ENCODE measurements at places on chromosomes 12 and 14.

GRCh38 chr12:89695100-89695499 lies 13.5 kb downstream of the ATP2B1 start:
- no peak for DNase-seq

DNA sequence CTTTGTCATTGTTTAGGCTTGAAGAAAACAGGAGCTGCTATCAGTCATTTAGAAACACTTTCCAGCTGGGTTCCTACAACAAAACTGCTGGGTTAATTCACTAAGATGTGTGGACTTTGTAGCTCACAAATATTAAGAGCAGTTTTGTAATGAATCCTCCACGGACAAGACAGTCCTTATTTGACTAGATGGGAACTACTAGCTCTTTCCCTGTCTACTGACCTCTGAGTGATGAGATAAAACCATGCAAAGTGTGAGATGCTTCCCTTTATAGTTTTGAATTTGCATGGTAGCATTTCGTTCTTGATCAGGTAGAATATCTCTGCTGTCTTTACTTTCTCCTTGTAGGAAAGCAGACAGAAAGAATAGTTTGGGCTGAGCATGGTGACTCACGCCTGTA lies 72.9 kb upstream of the STXBP6 start:
- no peak for DNase-seq

DNA sequence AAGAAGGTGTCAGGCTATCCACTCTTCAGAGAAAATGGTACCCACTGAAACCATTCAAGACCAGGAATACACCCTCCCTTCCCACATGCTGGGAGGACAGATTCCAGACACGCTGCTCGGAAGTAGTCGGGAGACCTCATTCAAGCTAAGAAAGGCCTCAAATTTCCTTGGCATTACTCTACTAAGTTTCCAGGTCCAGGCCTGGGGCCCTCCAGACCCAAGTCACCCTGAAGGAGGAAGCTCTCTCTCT lies 27.1 kb upstream of the RPLP0 start:
- DNase-seq, result no peak

DNA sequence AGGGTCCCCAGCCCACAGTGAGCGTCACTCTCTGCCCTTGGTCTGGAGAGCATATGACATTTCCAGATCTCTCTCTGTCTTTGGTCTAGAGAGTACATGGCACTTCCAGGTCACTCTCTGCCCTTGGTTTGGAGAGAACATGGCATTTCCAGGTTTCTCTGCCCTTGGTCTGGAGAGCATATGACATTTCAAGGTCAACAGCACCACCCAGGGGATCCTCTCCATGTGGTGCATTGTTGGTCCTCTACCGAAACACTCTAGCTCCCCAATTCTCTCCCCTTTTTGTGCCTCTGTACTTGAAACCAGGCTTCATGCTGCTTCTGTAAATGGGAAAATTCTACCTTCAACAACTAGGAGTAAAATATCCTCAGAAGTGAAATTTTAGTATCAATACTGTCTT lies 399.4 kb downstream of the NELL2 start:
- no peak for DNase-seq

DNA sequence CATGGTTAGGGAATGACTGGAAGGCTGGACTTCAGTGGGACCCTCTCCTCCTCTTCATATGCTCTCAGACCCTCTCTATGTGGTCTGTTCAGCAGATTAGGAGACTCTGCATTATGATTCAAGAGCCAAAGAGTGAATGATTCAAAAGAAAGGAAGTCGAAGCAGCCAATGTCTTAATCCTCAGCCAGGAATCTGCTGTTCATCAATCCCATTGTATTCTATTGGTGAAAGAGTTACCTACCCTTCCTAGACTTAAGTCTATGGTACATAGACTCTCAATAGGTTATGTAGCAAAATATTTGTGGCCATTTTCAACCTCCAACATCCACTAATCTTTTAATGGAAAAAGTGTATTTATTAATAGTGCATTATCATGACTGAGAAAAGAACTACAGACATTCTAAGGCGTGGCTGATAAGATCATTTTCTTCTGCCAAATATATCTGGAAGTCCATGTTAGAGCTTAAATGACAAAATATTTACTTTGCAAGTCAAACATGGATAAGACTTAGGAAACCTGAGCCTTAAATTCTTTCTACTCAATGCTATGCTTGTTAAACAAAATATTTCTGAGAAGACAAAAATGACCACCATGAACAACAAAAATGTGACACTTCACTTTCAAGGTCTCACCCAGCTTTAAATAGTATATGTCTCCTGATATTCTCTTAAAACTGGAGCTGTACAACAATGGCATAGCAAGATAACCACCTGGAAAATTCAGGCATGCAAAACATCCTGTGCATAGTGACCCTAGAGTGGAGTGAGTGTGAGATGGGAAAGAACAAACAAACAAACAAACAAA lies 1100.6 kb downstream of the GALC start:
- no peak for DNase-seq

DNA sequence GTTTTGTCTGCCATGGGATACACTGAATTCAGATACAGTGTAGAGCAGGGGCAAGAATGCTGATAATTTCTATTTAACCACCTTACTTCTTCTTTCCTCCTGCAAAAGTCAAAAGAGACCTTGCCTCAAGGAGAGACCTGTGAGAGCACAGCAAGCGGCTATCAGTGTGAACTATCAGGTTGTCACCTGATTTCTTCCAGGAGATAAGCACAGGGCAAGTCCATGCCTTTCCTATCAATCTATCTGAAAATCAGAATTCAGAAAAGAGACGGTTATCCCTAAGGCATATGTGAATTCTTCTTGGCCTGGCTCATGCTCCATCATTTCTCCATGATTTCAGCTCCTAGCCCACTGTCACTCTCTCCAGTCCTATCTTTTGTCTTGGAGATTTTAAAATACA lies 128.9 kb upstream of the CCND2 start:
- DNase-seq, result no peak

GRCh38 chr14:61444215-61444768 lies 122.9 kb downstream of the PRKCH start:
- DNase-seq, result no peak

- DNase-seq, result peak; percentile 85
Observed at GRCh38 chr12:6647083-6647604, at the start of gene ACRBP. Gene ACRBP, minus strand, starts transcription at chr12:6647432. Its CDS starts 66 bp downstream, at chr12:6647366.

- DNase-seq, result no peak
Observed at GRCh38 chr12:70543444-70543843, 93.8 kb downstream of the PTPRB start.

DNA sequence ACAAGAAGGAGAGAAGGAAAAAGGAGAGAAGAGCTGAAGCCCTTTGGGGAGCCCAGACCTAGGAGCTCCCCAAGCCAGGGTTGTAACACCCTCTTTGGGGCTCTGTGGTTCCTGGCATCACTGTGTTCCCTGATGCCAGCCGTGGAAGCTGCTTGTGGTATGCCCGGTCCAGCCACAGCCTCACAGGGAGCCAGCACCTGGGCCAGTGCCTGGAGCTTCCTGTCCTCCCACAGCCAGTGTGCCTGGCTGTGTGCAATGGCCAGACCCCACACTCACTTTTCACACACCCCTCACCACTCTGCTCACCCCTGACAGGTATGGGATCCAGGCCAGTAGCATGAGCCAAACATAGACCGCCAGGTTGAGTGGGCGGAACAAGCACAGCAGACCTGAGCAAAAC lies 834.7 kb downstream of the FLRT2 start:
- DNase-seq, result no peak

GRCh38 chr12:128711486-128711885 lies 112.3 kb downstream of the SLC15A4 start:
- no peak for DNase-seq

DNA sequence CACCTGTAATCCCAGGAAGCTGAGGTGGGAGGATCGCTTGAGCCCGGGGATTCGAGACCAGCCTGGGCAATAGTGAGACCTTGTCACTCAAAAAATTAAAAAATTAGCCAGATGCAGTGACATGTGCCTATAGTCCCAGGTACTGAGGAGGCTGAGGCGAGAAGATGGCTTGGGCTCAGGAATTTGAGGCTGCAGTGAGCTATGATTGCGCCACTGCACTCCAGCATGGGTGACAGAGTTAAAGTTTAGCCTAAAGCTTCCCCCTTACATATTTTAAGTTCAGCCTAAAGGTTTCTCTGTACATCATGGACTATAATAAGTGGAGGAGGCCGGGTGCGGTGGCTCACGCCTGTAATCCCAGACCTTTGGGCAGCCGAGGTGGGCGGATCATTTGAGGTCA lies 70.1 kb downstream of the SPRING1 start:
- no peak for DNase-seq

DNA sequence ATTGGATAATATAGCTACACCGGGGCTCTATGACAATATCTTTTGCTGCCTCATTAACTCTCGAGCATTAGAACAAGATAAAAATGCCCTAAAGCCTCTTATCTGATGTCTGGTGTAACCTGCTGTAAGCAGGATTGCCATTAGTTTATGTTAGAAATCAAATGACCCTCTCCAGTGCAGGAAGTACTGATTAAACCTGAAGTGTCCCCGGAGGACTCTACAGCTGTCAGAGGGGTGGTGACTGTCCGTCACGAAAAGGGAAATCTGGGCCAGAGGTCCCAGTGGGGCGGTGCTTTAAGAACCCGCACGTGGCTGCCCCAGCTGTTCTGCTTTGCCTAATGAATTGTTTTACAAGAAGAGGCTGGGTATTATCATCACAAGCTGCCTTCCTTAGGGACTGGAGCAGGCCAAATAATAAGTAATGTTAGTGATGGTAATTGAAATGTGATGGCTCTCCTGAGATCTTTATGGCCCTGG lies 55.7 kb downstream of the LIN52 start:
- DNase-seq, result peak; percentile 78

GRCh38 chr14:43031598-43031997 lies 1424.9 kb downstream of the LRFN5 start:
- no peak for DNase-seq

DNA sequence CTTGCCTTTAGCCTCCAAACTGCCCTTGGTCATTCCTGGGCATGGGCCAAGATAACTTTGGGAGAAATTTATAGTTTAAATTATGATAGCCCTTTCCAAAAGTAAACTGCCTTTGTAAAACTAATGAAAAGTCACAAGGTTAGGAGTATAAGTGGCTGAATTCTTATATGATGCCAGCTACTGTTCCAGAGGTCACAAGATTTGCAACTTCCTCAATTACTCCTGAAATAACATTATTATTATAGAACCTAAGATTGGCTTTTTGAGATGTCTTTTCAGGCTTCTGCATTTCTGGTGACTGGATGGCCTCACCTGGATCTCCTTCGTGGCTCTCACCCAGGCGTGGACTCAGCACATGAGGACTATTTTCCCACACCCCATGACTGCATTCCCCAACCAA lies 55.0 kb downstream of the OSBPL8 start:
- DNase-seq, result no peak

DNA sequence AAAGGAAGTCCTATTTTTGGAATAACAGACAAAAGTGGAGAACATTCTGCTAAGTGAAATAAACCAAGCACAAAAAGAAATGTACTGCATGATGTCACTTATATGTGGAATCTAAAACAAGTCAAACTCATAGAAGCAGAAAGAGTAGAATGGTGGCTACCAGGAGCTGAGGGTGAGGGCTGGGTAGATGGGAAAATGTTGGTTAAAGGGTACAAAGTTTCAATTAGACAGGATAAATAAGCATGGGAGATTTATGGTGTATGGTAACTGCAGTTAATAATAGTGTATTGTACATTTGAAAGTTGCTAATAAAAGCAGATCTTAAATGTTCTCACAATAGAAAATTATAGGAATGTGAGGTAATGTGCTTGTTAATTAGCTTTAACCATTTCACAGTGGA lies 12.8 kb downstream of the LUM start:
- no peak for DNase-seq

GRCh38 chr12:120962532-120963020 lies 15.8 kb upstream of the HNF1A start:
- DNase-seq, result no peak

DNA sequence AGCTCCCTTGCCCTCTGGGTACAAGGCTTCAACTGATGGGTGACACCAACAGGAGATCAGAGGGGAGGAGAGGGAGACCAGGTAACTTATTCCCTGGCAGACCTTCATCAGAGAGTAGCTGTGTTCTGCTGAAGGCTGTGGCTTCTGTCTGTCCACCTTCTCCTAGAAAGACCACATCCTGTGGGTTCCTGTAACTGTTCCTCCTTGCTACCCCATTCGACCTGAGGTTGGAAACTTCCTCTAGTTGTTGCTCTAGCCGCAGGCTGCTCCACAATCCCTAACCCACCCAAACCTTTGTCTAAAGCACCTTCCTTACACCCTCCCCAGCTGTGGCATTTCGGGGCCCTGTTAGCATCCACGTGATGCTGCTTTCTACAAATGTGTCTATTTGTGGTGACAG lies 454.2 kb downstream of the DPF3 start:
- no peak for DNase-seq

DNA sequence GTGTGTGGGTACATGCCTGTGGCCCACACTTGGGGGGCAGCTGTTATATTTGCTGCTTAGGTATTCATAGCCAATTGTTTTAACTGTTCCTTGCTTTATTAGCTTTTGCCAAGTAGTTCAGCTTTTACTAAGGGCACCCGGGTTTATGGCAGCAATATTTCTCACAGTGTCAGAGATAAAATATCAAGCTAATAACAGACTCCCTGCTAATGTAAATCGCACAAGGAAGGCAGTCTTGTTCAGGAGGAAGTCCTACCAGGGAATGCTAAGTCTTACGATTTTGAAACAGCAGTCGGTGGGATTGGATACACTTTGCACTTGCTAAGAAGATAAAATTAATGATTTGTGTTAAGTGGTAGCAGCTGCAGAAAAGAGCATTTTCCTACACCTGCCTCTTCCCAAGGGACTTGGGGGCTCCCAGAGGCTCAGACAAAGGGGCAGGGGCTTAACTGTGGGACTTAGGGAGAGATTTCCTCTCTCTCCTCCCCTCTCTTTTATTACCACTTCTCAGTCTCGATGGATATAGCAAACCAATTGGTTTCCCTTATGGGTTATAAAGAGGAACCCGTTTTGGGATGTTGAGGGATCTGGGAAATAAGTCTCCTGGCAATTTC lies 175.1 kb downstream of the NRXN3 start:
- DNase-seq, result no peak

DNA sequence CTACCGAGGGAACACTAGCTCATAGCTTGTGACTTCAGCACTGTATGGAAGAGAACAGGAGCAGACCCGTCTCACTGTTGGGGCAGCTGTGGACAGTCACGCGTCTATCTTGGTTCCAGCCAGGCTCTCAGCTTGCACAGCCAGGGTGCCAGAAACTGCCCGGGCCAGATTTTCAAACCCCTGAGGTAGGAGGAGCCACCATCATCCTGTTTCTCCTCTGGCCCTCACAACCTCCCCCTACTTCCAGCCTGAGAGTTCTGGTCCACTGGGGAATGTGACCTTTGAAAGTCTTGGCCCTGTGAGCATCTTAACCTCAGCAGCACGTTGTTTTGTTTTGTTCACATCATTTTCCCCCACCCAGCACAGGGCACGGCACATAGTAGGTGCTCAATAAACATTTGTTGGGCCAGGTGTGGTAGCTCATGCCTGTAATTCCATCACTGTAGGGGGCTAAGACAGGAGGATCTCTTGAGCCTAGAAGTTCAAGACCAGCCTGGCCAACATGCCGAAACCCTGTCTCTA lies 50.4 kb downstream of the PSMA6 start:
- peak; percentile 60 for DNase-seq

DNA sequence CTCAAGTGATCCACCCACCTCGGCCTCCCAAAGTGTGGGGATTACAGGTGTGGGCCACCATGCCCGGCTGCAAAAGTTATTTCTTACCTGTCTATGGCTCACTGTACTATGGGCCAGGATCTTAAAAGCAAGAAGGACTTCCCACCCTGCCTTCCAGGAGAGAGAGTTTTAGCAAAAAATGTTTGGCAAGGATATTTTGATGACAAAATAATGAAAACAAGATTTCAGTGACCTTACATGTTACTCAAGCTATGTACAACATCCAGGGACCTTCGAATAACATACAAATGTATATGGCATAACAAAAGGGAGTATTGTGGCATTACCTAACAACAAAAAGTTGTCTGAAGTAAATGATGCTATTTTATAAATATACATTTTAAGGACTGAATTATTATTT lies 55.1 kb downstream of the ANO6 start:
- DNase-seq, result no peak

Data from left ventricle myocardium inferior (tissue), 1 donor.